LoVo (cell line): ENCODE measurements at places on chromosomes 3 and 15.
A peak's percentile ranks its signal among the peaks of the same experiment; 100 is the strongest.

DNA sequence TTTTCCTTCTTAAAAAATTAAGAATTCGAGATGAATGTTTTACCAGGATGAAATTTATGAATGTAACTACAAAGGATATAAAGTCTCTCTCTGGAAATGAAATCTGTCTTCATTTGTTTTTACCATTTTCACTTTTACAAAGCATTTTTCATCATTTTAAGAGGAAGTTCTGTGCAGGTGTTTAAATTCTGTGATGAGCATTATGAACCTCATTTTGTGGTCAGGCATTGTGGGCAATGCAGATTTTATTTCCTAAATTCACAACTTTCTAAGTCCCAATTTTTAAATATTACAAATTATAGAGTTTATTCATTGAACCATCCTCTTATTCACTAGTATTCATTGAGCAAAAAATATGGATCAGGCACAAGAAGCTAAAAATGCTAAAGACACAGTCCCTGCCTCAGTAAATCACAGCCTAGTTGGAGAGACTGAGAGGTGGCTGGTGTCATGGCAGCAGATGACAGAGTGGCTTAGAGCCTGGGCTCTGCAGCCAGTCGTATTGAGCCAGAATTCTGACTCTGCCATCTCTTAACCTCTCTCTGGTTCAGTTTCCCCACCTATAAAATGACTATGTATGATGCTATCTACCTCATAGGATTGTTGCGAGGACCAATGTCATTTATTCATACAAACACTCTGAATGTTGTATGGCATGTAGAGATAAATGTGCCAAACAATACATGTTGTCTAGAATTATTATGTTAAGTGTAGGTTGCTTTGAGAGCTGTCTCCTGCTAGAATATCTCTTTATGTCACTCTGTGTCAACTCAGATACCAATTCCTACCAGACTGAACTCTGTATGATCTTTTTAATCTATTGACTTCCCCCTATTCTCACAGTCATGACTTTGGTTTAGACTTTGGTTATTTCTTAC, 7.5 kb upstream of the TGFBR2 start:
- DNase-seq = no peak

GRCh38 chr3:52171514-52172261, 17.5 kb upstream of the POC1A start:
- peak; percentile 64 for DNase-seq

DNA sequence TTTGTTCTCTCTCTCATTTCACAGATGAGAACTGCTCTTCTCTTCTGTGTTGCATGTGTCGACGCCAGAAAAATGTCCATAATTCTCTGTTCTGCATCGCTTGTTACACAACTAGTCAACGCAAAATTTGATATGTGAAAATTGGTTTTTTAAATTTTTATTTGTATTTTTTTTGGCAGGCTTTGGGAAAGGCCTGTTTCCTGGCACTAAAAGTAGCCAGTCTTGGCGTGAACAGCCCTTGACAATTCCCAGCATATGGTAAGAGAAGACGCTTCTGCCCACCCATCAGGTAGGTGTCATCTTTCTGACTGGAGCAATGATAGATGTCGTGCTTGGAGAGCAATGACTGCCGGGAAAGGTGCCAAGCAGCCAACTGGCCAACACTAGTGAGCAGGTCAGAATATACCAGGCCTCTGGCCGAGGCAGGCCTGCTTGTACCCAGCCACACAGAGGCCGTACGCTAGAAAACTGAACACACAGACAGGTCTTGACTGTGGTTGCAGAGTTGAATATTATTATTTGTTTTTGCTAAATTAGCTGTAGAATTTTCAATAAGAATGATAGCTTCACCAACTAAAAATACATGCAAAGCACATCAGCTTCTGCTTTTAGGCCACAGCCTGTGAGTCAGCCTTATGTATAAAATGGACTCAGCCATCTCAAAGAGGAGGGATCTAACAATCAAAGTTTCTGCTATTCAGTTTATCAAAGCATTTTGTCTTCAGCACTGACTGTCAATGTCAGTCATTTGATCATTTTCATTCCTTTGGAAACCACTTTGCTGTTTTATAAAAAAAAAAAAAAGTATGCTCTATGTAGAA, 837.5 kb downstream of the MCTP2 start:
- no peak for DNase-seq

GRCh38 chr3:20739814-20740213, 553.8 kb upstream of the SGO1 start:
- no peak for DNase-seq

DNA sequence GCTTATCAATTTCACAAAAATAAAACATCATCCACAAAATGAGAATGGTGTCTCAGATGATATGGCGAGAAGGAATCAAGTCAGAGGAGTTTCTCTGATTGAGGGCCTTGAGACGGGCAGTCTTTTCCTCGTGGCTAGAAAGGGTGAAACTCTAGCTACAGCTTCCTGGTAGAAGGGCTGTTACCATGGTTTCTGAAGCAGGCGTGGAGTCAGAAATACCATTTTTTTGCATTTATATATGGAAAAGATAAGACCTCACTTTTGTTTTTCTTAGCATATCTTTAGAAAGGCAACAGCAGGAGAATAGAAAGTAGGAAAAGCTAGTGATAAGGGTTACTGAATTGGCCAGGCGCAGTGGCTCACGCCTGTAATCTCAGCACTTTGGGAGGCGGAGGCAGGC, 17.3 kb upstream of the SAMD7 start:
- DNase-seq = no peak

- no peak for DNase-seq
These were observed 2.4 kb downstream of the CMTM6 start for GRCh38 chr3:32500231-32500630.

GRCh38 chr3:128194843-128195242, 41.6 kb downstream of the EEFSEC start:
- no peak for DNase-seq
